ENCODE measurements at places on chromosomes 13 and 19. TPM values are rescaled to one million over a fixed set of nuclear protein-coding genes. Genes with fewer than 3 reads are reported as not detected.

CLEC17A gene
- total RNA-seq = 0.20 TPM

GRCh38 chr13:104086210-104086609, 1020.0 kb upstream of the SLC10A2 start:
- ATAC-seq = no peak

GADD45B gene
- total RNA-seq = 26.3 TPM

DNA sequence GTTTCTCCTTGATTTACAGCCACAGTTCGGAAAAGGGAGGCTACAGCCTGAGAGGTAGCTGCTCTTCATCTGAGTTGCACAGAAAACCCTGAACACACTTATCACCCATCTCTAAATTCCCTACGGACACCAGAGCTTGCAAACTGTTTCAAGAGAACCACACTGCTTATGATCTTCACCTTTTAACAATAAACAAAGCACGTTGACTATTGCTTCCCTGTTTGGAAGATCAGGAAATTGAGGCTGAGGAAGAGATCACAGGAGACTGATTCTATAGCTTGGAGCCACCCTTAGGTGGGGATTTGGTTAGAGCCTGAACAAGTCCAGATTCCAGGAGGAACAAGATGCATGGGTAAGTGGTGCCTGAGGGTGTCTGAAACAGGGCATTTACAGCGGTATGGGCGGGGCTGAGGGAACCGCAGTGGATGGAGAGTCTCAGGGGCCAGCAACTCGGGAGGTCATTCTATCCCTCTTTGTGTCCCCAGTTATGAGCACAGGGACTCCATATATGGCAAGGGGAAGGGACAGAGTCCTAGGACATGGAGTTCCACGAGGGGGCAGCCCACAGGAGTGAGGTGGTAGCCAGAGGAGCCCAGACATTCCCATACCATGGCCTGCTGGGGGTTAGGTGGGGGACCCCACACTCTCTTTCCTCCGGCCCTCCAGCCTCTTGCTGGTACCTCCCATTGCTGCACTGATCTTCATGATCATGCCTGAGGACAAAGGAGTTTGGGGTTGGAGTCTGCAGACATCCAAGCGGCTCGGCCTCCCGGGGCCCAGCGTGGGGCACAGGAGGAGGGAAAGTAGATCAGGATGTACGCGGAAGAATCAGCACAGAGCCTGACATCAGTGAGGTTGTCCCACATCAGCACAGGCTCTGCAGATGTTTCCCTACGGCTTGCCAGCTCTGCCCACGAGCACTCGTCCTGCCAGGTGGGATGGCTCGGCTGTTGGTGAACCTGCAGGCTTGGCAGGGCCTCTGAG, 162.3 kb upstream of the ZNF536 start:
- no peak for ATAC-seq

DNA sequence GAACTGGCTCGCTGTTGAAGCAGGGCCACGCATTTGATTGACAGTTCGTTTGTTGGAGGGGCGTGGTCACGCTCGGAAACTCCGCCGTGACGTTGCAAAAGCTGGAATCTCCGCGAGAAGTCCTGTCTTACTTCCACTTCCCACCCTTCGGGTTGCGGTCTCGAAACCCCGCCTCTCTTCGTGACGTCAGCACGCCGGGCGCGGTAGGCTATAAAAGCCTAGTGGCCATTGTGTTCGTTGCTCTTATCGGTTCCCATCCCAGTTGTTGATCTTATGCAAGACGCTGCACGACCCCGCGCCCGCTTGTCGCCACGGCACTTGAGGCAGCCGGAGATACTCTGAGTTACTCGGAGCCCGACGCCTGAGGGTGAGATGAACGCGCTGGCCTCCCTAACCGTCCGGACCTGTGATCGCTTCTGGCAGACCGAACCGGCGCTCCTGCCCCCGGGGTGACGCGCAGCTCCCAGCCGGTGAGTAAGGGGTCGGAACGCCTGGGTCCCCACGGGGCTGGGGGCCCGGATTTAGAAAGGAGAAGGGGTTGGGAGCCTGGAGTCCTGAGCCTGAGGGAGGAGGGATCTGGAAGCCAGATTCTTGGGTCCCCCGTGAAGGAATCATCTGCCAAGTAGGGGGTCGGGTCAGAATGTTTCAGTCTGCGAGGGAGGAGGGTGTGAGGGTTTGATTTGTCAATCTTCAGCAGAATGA, at the start of gene PPP1R15A:
Gene PPP1R15A, plus strand, starts transcription at position 240 of the 702 bp plus-strand sequence. CDS start 813 bp downstream, outside the sequence.
- peak; percentile 60 for ATAC-seq

- ATAC-seq = no peak
Measured at GRCh38 chr13:79775830-79776229, 294.9 kb downstream of the NDFIP2 start.

DNA sequence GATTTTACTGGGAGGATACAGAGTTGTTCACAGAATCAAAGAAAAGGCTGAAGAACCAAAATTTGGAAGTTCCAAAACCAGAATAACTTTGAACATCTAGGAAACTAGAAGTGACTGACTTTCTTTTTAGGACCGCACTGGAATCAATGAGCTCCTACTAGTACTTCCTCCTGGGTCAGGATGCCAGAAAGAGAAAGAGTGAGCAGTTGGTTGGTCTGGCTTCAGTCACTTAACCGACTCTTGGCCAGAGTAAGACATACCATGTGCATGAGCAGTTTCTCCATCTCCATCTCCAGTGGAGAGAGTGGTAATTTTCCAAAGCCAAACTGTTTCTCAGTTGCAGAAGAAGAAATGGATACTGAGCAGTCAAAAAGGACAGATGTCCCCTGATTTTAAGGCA, 27.1 kb upstream of the MTUS2 start:
- no peak for ATAC-seq

DNA sequence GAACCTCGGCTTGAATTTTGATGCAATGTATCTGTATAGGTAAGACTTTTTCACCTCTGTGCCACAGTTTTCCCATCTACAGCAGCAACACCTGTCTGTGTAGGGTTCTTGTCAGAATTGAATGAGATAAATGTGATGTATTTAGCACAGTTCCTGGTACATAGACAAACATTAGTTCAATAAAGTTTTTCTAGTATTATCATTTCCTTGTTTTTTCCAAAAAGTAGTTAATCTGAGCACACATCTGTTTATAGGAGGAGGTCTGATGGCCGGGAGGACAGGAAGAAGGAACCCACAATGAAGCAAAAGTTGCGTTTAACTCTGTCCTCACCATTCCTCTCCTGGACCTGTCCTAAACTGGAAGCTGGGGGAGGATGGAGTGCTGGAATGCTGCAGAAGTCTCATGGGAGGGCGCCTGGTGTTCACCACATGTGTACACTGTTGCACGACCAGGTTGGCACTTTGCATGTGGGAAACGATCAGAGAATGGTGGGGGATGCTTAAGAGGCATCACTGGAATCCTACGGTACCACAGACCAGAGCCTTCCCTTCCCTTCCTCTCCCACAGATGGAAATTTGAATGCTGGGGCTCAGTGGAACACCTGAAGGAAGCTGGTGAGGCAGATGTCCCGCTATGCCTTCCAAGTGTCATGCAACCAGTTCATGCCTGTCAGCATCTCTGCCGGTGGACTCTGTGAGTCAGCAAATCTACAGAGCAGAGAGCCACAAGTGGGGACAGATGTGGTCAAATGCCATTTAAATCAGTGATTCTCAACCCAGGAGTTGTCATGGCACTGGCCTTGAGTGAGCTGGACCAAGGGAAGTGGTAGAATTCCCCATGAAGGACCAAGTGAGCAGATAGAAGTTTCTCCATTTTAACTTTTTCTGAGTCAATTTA, 315.6 kb downstream of the DLEU7 start:
- no peak for ATAC-seq

DNA sequence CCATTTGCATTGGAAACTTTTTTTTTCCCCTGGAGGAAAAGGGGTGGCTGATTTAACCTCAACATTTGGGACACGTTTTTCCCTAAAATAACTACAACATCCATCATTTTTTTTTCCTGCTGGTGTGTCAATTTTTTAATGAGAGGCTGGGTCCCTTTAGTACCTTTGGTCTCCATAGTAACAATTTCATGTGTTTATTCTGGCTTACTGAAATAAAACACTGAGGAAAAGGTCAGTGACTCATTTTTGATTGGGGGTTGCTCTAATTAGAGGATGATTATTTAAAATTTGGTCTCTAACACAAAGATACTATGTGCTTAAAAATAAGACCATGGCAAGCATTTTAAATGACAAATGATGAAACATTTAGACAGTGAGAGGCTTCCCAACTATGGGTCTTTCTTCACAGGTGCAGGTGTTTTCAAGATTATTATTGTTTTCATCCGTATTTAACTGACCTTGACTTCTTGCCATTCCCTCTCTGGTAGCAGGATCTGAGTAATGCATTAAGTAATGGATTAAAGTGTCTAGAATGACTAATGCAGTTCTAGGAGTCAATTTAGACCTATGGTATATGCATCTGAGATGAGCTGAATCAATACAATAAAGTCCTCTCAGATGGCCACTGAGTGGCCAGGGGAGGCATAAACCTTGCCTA, 406.4 kb downstream of the KCNRG start:
- peak; percentile 72 for ATAC-seq

GRCh38 chr13:99040536-99041131, 62.8 kb upstream of the DOCK9 start:
- ATAC-seq = no peak

- no peak for ATAC-seq
Measured at GRCh38 chr13:49217962-49218492, 2.1 kb upstream of the MLNR start.

GSX1 gene
- not detected for total RNA-seq

TPGS1 gene
- 14.2 TPM for total RNA-seq

DNA sequence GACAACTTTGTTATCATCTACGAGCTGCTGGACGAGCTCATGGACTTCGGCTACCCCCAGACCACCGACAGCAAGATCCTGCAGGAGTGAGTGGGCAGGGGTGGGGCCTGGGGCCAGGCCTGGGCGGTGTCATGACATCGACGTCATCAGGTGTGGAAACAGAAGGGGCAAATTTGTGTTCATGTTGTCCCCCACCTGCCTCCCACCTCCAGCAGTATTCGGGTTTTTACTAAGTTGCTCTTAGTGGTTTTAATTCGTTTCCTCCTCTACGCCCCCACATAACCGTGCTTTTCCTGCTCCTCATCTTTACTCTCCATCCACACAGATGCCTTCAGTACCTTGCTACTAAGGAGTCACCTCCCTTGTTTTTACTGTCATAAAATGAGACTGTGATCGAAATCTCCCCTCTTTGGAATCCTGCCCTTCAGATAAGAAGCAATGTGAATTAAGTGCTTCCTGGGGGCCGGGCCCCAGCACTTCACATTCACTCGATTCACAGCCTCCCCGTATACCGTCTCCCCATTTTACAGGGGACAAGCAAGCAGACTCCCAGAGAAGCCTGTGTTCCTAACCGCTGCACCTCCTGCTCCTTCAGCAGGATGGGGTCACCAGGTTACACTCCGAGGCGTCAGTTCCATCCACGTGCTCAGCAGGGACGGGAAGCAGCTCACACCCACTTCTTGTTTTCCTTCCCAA, 10.5 kb downstream of the AP1M1 start:
- ATAC-seq = no peak

- no peak for ATAC-seq
Measured at GRCh38 chr13:33752597-33752996, 65.4 kb upstream of the RFC3 start.

DNA sequence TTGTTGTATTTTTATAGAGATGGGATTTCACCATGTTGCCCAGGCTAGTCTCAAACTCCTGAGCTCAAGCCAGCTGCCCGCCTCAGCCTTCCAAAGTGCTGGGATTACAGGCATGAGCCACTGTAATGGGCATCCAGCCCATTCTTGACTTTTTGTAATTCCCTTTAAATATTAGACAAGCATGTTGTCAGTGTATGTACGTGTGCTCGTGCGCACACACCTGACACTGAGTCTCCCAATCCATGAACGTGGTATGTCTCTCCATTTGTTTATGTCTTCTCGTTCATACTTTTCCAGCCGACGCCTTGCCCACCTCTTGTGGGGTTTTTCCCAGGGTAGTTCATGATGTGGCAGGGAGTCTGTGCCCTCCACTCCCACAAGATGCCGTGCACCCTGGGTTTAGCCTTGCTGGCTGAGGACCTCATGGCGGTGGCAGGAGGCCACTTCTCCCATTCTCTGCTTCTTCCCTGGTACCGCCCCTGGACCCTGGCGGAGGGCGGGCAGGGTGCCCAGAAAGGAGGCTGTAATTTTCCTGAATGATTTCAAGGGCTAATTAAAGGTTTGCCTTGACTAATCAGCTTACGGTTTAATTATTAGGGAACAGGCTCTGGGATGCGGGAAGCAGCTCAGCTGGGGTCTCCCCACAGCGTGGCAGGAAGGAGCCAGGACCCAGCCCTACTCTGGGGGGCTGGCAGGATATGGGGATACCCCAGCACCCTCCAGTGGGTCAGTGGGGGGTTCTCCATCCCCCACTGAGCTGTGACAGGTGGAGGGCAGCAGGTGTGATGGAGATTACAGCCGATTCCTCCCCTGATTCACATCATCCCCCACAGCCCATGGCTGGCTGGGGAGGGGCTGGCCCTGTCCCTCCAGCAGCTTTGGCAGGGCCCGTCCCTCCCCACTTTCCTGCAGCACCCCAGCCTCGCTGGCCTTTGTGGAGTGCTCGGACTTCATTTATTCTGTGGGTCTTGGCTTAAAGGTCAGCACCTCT, 12.9 kb downstream of the PAK4 start:
- peak; percentile 18 for ATAC-seq

DNA sequence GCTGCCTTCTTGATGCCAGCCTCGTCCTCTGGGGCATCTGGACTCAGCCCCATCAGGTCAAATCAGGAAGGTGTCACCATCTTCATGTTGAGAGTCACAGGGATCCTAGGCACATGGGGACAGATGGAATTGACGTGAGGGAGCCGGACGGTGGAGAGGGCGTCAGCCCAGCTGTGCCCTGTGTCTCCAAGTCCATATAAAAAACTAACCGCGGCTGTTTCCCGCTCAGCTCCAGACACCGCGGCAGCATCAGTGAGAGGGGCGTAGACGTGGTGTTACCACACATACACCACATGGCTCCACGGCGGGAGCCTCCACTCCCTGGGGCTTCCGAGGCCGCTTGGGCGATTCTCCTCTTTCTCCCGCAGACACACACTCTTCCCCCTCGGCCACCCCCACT, 5.6 kb upstream of the PRR36 start:
- ATAC-seq = no peak

DNA sequence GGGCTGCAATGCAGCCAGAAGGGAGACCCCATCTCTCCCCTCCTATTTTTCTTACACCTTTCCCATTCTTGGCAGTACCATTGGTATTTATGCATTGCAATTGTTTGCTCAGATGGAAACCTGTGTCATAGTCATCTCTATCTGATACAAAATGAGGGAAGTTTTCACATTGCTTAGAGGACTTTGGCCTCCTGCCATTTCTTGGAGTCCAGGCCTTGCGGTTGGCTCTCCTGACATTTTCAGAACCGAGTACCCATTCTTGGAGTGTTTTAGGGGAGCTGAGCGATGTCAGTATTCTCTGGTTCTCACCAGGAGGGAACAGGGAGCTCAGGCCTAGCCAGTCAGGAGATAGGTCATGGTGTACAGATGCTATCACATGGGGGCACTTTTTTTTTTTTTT, 1.5 kb downstream of the SIN3B start:
- ATAC-seq = no peak

LPAR2 gene
- 7.6 TPM for total RNA-seq

ZIC2 gene
- 0.04 TPM for total RNA-seq

DNA sequence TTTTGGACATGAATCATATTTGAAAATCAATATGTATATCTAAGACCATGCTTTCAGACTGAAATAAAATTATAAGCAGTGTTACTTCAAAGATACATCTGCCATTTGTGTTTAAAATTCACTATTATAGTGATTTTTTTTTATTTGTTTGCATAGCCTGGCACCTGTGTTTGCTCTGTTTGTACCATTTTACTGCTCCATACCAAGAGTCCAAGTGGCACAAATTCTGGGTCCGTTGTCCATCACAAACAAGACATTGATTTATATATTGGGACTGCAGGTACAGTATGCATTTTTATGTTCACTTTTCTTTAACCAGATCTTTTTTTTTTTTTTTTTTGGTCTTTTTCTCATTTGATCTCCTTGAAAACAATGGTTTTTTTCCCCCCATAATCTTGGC, 6.7 kb upstream of the GPR183 start:
- no peak for ATAC-seq

TPTE2 gene
- total RNA-seq = not detected
